ENCODE measurements at places on chromosomes 3 and 15.

- DNase-seq = no peak
Observed at GRCh38 chr15:48796521-48796920, 14.3 kb downstream of the CEP152 start.

DNA sequence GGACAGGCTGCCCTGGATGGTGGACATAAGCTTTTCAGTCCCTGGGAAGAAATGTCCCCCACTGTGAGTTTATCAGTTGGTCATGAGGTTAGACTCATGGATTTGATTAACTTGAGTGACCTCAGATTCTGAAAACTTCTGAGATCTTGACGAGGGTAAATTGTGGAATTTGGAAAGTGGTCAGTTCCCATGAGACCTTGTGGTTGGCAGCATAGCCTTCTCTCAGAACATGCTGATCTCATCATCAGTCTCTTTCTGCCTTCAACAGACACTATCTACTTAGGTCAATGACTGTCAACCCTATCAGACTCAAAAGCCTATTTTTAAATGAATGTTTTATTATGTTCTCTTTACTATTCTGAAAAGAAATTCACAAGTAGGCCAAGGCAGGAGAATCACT lies 45.6 kb upstream of the NDUFB4 start:
- DNase-seq = no peak

DNA sequence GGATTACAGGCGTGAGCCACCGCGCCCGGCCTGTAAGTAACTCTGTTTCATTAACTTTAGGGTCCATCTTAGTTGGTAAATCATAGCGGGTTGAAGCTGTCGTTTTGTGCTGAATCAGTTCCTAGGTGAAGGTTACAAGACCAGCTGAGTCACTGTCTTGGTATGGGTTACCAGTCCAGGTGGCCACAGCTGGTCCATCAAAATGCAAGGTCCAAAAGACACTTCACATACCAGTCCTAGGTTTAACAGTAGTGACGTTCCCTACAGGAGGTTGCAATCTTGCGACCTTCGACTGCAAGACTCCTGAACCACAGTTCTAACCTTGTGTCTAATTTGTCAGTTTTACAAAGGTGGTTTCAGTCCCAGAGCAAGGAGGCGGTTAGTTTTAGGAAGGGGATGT lies 160.1 kb upstream of the ATP10A start:
- no peak for DNase-seq

GRCh38 chr3:105842943-105843342 lies 25.9 kb downstream of the CBLB start:
- no peak for DNase-seq

- DNase-seq = no peak
Observed at GRCh38 chr3:190481779-190482178, 32.1 kb upstream of the TMEM207 start.

DNA sequence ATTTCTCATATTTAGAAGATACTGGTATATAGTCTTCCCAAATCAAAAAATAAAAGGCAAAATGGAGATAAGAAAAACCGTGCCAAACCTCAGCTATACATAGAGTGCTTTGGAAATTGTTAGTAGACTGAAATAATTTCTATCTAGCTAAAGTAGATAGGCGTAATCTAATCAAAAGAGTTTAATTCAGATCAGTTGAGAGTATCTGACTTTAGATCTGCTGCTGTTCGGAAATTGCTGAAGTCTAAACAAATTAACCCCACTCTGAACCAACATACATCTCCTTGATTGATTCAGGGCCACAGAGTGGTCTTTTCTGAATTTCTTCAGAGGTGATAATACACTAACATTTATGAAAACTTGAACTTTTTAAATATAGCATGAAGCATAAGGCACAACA lies 40.1 kb downstream of the MAP3K13 start:
- no peak for DNase-seq

GRCh38 chr15:74458473-74458872 lies 2.5 kb downstream of the UBL7 start:
- no peak for DNase-seq

Measured in activated CD8-positive, alpha-beta memory T cell treated with anti-CD3 and anti-CD28 coated beads for 1 hour (primary cell).